ENCODE measurements at places on chromosomes 2 and 18.

DNA sequence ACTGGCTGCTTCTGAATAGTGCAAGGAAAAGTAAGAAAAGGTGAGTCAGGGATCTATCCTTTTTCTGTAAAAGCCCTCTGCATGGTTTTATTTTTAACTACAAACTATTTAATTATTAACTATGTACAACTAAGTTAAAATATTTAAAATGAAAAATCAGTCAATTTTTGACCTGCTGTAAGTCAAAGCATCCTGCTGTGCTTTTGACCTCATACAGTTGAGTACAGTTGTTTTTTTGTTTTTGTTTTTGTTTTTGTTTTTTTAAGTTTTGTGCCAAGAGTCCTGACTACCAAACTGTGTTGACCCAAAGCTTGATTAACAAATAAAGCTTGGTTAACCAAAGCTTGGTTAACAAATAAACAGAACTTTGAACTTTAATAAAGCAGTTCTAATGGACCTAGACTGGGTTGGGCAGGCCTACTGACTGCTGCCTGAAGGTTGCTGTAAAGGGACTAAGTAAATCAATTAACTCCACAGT lies at the start of gene ACMSD:
ACMSD (plus strand) TSS at position 474 of the 478 bp plus-strand sequence. CDS start 67 bp downstream, outside the sequence.
- no peak for DNase-seq

DNA sequence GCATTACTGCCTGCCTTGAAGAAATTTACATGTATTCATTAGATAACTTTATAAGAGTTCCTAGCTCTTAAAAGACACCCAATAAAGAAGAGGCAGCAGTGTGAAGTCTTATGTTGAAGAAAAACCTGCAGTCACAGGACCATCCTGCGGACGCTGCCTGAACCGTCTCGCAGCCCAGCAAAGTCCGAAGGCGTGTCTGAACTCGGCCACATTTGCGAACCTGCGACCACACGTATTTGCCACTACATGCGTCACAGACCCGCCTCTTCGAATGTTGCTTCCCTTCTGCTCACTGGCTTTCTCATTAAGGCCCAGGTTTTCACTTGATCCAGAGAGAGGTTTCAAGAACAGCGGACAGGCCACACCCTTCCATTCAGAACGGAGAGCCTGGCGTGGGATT lies 41.2 kb downstream of the CNGA3 start:
- no peak for DNase-seq

- DNase-seq, result no peak
Measured at GRCh38 chr2:177905640-177906039, 166.9 kb downstream of the PDE11A start.

- DNase-seq, result no peak
Measured at GRCh38 chr18:5534845-5535244, 9.0 kb downstream of the EPB41L3 start.

- no peak for DNase-seq
Measured at GRCh38 chr2:223786236-223786635, 51.1 kb downstream of the AP1S3 start.

DNA sequence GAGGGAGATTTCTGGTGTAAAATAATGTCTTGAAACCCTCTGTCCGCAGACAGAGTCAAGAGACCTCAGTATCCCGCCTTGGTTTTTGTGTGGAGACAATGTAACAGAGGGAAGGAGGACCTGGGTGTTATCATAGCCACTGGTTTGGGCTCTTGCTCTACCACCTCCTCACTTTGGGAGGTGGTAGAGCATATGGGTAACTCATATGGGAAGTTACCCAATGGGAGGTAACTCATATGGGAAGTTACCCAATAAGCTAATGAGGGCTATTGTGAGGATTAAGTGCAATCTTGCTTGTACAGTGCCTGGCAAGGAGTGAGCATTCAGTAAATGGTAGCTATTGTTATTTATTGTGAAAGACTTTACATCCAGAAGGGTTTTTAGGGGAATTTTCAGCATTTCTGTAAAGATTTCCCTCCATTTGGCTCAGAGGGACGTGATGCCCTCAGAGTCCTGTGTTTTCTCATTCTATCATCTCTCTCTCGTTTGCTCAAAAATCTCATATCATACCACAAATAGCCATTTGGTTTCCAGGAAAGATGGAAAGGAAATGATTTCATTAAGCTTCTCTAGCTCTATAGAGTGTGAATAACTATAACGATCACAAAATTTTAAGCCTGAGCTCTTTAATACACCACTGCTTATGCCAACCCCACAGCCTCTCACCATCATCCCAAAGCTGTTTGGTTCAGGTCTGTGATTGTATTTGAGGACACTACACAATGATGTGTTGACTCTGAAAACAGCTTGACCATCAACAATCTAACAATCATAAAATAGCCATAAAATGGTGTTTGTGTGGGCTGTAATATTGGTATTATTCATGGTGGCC lies 307.7 kb downstream of the STK39 start:
- no peak for DNase-seq

DNA sequence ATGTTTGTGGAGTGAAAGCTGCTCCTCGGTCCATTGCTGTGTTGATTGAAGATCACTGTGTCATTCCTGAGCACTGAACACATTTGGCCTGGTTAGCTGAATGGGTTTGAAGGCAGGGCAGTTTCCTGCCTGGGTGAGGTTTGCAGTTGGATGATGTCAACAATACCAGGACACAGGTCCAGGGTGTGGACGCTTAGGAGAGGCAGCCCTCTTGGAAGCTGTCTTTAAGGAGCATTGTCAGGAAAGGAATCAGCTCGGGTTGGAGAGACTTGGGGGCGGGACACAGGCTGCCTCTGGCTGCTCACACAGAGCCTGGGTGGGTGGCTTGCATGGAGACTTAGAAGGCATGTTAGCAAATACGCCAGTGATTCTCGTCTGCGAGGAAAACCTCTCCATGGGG lies 237.7 kb downstream of the SEPTIN10 start:
- no peak for DNase-seq

DNA sequence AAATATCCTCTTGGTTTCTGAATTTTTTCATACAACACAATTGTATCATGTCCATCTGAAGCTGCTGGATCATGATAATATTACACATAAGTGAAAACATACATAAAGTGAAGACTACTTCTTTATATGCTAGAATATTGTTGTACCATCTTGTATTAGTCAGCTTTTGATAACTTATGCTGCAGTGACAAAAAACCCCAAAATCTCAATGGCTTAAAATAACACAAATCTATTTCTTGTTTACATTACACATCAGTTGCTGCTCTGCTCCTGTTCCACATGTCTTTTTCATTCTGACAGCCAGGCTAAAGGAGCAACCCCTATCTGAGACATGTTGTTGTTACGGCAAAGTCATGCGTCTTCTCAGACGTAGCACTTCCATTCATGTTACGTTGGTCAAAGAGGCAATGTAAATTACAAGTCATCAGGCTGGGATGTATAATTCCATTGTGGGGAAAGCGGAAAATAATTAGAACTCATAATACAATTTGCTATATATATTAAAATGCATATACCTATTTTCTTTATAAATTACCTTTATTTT lies 5.8 kb downstream of the TMSB10 start:
- no peak for DNase-seq

- no peak for DNase-seq
Measured at GRCh38 chr2:23571085-23571484, 186.1 kb downstream of the KLHL29 start.

GRCh38 chr2:20501974-20502373 lies 55.1 kb downstream of the RHOB start:
- DNase-seq, result no peak

GRCh38 chr2:152814475-152815030 lies 96.1 kb downstream of the ARL6IP6 start:
- DNase-seq, result no peak

DNA sequence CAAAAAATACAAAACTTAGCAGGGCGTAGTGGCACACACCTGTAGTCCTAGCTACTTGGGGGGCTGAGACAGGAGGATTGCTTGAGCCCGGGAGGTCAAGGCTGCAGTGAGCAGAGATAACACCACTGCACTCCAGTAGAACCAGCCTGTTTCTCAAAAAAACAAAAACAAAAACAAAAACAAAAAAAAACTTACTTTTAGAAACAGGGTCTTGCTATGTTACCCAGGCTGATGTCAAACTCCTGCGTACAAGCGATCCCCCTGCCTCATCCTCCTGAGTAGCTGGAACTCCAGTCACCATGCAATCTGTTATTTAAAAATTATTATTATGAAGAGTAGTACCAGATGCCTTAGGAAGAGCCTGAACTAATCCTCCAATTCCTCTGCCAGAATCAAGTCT lies 35.0 kb upstream of the GLI2 start:
- DNase-seq, result no peak

- no peak for DNase-seq
Measured at GRCh38 chr2:199791326-199791725, 59.7 kb downstream of the FTCDNL1 start.

GRCh38 chr2:216118474-216118873 lies 9.3 kb downstream of the XRCC5 start:
- DNase-seq, result no peak

DNA sequence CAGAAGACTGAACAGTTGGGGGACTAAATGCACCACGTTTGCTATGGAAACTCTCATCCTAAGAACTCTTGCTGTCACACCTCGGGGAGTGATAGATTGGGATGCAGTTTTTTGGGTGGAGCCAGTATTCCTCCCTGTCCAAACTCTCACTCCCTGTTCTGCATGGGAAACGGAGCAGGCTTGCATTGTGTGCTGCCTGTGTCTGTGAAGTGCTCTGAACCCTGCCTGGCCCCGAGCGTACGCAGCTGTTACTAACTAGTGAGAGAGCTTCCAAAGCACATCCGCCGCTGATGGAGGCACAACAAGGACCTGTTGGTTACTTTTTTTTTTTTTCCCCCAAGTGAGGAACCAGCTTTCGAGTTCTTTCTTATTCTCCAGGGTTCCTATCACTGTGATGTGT lies 195.5 kb downstream of the ANAPC1 start:
- DNase-seq, result no peak

DNA sequence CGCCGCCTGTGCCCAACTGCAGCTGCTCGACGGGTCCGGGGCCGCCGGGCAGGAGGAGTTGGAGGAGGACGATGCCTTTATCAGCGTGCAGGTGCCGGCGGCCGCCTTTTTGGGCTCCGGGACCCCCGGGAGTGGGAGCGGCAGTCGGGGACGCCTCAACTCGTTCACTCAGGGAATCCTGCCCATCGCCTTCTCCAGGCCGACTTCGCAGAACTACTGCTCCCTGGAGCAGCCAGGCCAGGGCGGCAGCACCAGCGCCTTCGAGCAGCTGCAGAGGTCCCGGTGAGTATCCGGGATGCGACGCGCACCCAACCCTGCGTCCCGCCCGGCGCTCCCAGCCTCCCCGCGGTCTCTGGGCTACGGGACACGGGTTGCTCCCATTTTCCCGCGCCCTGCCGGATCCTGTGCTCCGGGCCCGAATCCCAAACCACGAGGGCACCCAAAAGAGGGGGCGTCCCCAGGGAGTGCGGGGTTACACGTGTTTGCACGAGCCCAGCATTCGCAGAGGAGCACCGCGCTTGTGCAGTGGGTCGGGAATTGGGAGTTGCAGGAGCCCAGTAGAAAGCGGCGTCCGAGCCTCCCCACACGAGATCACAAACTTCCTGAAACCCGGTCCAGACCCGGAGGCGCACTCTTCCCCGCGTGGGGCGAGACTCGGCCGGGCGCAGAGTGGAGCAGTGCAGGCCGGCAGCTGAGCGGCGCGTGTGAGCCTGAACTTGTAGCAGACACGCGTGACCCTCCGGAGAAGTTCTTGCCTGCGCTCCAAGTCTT lies 1.2 kb downstream of the CABLES1 start:
- DNase-seq, result no peak

GRCh38 chr2:54122939-54123338 lies 7.5 kb downstream of the ACYP2 start:
- no peak for DNase-seq

- no peak for DNase-seq
Measured at GRCh38 chr18:78814766-78815165, 164.9 kb upstream of the SALL3 start.

- DNase-seq, result no peak
Measured at GRCh38 chr2:105255979-105256378, 14.4 kb downstream of the GPR45 start.

GRCh38 chr2:160423126-160423525 lies 70.5 kb downstream of the RBMS1 start:
- DNase-seq, result no peak

DNA sequence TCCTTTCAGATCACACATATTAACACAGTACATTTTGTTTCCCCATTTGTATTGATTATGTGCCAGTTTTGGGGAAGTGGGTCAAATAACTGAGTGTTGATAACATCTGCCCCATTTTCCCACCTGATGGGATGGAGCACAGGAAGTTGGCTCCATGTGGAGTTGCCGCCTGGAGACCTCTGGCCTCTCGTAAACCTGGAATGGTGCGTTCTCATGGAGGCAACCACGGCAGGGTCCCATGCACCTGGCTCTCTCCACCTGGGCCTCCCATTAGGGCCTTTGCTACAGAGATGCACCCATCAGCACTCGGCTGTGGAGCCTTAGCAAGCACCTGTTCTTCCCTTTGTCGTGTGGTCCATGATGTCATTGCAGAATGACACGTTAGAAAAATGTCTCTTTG lies 130.6 kb downstream of the MBP start:
- DNase-seq, result no peak

Data from stimulated activated CD8-positive, alpha-beta memory T cell treated with anti-CD3 and anti-CD28 coated beads, Interleukin-12 subunit alpha, Interleukin-12 subunit beta, amount 100 ng/mL, for 1 hour (primary cell).